ENCODE measurements at places on chromosomes 5 and 9.

DNA sequence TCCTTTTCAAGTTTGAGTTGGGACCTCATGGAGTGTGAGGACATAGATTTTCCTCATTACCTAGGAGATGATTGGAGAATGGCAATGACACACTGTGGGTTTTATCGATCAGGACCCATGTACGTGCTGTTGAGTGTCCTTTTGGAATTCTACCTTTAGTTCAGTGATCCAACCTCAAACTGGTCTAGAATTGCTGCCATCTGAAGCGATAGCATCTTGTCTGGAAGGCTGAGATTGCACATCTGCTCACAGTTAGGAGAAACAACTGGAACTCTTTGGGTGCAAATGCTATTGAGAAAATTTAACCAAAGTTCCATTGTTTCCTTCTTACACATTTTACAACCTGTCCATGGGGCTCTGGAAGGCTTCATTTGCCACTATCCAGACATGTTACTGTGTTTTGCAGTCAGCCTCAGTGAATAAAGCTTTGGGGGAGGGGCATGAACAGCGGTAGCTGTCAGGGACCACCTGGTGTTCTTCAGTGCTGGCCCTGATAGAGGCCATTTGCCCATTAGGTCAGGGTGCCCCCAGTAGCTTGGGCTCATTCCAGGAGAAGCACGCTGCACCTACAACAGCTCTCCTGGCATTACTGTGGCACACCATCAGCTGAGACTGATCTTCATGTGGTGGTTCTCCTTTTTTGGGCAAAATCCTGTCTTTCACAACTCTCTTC lies 123.1 kb downstream of the PDE8B start:
- no peak for DNase-seq

- DNase-seq, result no peak
Measured at GRCh38 chr5:83785176-83785668, 64.6 kb upstream of the HAPLN1 start.

DNA sequence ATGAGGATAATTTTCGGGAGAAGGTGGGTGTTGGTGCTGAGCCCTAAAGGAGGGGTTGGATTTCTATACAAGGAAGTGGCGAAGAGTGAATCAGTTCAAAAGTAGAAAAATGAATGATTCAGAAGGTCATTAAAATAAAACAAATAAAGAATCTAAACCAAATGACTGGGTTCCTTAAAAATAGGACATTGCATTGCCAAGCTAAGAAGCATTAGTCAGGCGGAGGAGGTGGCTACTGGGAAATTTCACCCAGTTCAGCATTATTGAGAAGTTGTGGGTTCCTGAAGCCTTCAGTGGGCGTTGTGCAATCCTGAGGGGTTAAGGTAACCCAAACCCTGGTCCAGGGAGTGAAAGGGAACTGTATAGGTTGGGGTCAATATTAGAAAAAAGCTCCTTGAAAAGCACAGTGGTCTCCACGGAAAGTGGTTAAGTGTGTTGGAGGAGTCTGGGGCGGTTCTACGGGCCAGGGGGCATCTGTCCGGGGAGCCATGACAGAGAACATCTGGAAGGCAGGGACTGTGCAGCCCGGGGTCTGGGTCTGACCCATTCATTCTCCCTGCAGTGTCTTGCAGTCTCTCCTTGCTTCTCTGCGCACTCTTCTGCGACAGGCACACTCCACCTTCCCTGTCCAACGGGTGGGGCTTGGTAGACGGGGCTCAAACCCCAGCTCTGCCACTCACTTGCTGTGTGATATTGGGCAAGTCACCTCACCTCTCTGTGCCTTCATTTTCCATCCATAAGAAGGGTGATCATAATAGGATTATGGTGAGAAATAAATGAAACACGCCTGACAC lies 27.6 kb upstream of the DUSP1 start:
- no peak for DNase-seq

DNA sequence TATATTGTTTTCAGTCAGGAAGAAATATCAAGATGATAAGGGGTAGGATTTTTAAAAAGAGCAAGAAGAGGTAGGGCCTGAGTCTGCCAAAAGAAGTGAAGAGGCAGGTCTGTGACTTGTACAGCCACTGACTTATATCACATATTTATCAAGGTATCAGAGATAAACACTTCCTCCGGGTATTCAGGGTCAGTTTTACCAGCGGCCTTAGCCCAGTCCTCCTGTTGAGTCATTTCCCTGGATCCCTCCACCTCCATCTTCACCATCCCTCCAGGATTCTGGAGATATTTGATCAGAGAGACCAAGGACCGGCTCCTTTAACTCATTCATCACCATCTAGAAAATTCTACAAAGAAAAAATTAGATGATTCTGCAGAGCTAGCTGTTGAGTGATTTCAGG lies 375.7 kb upstream of the TUSC1 start:
- no peak for DNase-seq

- no peak for DNase-seq
Measured at GRCh38 chr5:61600945-61601511, 269.0 kb downstream of the ZSWIM6 start.
